Foreskin melanocyte (primary cell): ENCODE measurements at places on chromosomes 13 and 19.

DNA sequence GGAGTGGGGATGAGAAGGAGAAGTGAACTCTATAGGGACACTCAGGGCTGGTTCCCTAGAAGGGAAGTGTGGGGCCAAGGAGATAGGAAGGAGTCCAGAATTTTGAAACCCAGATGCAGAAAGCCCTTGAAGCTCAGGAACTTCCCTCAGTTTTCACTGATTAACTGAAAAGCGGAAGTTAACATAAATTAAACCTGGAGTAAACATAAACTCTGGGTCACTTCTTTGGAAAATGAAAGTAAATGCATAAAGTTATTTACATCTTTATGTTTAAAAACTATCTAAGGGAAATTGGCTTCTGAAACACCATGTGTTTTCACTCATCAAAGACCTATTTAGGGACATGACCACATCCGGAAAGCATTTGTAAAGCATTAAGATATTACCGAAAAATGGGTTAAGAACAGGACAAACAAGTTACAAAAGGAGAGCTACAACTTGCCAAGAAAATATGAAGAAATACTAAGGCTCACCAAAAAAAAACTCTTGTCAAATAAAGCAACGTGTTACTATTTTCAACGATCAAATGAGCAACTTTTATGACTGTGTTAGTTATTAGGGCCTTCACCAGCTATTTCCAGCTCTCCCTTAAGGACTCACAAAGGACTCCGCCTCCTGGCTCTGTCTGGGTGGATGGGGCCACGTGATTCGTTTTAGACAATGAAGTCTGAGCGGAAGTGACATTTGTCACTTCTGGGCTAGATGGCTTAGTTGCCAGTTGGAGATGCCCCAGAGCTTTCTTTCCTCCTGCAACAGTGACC lies 439.1 kb upstream of the ZNF507 start:
- DNase-seq: no peak

DNA sequence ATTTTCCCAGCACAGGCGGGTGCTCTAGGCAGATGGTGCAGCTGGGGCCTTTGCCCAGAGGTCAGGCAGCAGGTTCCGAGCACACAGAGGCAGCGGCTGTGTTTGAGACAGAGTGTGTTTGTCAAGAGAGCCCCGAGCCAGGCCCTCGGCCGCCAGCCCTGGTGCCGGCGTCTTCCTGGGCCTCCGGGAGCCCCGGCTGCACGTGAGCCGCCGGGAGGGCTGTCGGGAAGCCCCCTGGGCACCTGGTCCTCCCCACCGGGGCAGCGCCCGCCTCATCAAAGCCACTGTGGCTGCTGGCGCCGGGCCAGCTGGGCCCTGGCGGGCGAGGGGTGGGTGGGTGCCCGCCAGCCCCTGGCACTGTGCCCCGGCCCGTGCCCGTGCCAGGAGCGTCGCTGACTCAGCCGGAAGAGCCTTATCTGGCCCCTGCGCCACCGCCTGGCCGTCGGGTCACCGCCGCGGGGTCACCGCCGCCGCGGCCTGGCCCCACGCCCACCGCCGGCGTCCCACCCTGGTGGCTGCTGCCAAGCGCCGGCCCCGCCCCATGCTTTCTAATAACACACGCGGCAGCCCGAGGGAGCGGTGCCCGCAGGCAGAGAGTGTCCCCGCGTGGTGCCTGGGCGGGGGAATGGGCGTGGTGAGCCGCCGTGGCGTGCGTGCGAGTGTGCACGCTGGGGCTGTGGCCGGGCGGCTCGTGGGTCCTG lies 14.9 kb downstream of the ARID3A start:
- DNase-seq: peak; percentile 56

- no peak for DNase-seq
Observed at GRCh38 chr13:100176801-100177400, 88.0 kb downstream of the PCCA start.

DNA sequence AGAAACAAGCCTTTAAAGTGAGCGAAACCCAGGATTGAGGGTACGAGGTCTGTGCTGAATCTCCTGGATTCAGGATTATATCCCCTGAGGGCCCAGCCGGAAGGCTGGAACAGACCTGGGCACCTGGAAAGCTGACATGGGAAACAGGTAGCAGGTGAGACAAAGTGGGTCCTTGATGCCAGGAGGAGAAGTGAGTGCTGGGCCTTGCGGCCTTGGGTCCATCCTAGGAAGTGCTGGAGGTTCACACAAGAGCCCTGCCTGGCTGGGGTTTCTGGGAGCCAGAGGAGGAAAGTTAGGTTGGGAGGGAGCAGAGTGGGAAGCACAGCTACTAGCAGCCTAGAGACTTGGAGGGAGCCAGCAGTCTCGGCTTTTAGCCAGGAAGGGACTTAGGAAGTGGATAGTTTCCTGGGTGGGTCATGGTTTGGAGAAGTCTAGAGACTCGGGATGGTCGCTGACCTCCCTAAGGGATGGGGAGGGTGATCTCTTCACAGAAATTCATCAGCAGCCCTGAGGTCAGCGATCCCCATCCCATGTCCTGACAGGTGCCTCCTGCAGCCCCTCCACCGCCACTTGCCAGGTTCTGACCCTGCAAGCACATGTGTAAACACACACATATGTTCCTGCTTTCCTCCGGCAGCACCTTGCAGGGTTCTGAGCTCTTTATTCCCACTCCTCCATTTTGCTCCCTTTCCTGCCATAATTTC lies 29.4 kb upstream of the ZNF492 start:
- DNase-seq: no peak

DNA sequence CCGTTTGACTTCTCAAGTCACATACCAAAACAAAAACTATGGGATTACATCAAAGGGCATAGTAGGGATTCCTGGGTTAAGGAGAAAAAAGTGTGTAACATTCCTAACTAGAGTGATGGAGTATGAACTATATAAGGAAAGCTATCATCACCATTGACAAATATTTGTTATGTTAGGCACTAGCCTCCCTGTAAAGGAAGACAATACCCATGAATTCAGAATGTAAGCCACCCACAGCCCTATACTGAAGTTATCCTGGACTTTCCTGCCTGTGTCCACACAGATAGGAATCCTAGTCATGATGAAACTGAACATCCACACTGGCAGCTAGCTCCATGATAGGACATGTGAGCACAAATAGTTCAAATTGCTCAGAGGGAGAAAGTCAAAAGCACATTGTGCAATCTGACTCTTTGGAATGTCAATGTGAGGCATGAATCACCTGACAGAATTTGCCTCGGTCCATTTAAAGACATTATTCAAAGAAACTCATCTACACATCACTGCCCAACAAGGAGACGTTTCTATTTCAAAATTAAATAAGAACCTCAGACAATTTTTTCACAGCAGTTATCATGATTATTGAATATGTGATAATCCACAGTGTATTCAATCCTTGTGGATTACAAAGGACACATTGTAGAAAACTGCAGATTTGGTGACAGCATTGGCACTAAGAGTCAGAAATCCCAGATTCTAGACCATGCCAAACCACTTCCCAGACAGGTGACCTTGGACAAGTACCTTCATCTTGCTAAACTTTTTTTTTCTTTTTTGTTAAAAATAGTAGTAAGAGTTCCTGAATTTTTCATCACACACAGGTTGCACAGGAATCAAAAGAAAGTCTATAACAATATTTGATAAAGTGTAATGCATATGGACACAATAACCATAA lies 529.3 kb downstream of the IRS2 start:
- DNase-seq: peak; percentile 96

- DNase-seq: no peak
Observed at GRCh38 chr19:29491995-29492577, 33.7 kb upstream of the VSTM2B start.

- no peak for DNase-seq
Observed at GRCh38 chr13:79191501-79191900, 214.6 kb downstream of the RBM26 start.

DNA sequence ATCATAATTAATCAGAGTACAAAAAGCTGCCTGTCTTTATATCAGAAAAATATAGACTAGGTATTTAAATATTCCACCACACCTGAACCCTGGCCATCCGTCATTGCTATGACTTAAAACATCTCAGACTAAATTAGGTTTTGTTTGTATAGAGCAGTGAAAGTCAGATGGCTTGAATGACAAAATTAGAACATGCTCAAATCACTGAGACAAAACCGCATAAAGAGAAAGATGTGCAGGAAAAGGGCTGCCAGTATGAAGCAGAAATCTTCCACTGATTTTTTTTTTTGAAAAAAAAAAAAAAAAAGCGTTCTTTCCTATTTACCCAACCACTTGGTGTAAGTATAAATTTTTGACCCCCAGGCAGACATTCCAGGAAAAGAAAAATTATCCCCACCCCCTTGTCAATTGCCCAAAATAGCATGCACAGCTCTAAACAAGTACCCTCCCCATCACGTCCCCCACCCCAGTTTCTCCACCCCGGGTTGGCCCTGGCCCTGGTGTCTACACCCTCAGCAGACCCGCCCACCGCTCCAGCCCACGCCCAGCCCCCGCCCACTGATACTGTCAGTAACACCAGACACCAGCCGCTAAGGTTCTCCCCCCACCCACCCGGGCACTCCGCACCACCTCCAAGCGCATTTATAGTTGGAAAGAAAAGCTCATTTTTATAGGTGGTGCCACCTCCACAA lies 118.6 kb downstream of the URI1 start:
- DNase-seq: no peak

DNA sequence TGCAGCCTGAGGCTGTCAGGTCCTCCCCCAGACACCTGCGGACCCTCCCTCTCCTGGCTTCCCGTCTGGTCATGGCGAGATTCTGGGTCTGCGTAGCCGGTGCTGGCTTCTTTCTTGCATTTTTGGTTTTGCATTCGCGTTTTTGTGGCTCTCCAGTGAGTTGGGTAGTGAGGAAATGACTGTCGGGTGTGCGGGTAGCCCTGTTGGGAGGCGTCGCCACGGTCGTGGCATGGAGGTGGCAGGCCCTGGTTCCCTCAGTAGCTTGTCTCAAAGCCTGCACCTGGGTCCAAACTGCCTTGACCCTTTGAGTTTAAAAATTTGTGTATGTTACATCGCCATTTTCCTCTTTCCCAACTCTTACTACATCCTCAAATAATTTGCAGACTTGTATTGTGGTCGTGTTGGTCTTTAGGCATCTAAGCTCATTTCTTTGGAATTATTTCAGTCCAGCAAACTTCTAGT lies 344 bp downstream of the NHLRC3 start:
- no peak for DNase-seq

DNA sequence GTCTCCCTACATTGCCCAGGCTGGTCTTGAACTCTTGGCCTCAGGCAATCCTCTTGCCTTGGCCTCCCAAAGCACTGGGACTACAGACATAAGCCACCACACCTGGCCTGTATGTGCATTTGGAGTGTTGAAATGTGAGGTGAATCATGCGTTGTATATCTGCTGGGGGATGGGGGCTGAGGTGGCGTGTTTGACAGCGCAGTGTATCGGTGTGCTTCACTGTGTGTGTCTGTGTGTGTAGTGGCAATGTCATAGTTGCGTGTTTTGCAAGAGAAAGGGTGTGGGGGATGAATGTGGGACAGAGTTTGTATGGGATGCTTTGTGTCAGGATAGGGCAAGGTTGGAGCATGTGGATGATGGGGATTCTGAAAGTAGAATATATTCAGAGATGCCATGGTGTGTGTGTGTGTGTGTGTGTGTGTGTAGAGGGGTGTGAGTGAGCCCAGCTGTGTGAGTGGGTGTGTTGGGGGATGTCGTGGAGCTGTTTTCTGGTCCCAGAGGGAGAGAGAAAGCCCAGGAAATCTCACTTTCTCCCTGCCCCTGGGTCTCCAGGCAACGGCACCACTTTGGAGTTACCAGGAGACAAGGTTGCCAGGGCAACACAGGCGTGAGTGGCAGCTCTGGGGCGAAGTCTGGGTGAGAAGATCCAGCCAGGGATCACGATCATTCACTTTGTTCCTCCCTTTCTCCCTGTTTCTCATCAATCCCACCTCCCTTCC lies 1.1 kb upstream of the SWSAP1 start:
- no peak for DNase-seq

GRCh38 chr19:35555301-35556005 lies 8.0 kb downstream of the ATP4A start:
- no peak for DNase-seq

- DNase-seq: no peak
Observed at GRCh38 chr19:7152568-7152967, 83.1 kb downstream of the ZNF557 start.

GRCh38 chr19:29771708-29772414 lies 39.9 kb upstream of the CCNE1 start:
- peak; percentile 37 for DNase-seq

- DNase-seq: no peak
Observed at GRCh38 chr13:78816154-78816553, 157.2 kb upstream of the OBI1 start.

DNA sequence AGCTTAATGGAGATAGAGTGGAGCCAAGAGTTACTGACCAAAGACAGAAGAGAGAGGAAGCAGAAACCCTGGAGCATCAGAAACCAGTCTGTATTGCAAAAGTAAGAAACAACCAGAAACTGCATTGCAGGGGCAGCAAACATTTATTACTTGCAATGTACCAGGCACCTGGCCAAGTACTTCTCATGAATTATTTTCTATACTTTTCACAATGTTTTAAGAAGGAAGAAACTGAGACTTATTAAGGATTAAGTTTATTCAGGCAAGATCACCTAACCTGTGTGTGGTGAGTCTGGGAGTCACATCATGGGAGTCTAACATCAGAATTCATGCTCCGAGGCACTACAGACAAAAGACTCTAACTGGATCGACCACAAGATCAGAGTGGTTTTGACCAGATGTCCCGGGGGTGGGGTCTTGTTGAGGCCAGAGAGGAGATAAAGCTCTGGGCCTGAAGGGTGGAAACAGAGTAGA lies 47.4 kb downstream of the TNFRSF19 start:
- DNase-seq: no peak

- no peak for DNase-seq
Observed at GRCh38 chr13:48431987-48432615, 19.2 kb upstream of the LPAR6 start.

GRCh38 chr13:22278336-22278929 lies 607.6 kb downstream of the FGF9 start:
- no peak for DNase-seq

- peak; percentile 89 for DNase-seq
Observed at GRCh38 chr19:37466798-37467607, at the start of gene ZNF569. Gene ZNF569 (minus strand): TSS chr19:37467444. CDS start chr19:37444921, 22,523 bp downstream.

DNA sequence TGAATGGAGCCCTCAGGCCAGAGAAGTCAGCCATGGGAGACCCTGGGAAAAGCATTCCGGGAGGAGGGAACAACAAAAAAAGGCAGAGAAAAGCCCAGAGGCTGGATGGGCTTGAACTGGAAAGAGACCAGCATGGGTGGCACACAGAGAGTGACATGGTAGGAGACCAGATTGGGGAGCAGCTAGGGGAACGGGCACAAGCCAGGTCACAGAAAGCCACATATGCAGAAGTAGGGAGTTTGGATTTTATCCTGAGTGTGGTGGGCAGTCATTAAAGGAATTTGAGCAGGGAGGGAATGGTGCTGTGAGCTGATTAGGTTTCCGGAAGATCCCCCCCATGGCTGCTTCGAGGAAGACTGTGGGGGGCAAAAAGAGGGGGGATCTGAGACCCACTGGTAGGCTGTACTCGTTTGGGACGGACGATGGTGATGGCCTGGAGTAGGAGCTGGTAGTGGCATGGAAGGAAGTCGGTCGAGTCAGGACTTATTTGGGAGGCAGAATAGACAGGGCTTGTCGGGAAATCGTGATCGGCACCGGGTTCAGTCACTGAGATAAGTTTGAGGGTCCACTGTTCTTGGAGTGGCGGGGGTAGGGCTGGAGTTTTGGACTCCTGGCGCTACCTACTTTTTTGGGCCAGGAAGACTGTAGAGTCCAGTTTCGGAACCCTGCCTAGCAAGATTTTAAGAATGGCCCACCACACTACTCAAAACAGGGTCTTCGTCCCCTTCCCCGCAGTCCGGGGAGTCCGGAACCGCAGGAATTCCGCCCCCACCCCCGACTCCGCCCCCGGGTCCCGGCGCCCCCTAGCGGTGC lies 949 bp downstream of the SERTAD1 start:
- peak; percentile 11 for DNase-seq
